ENCODE measurements at places on chromosomes 1 and 21.

- DNase-seq = no peak
Measured at GRCh38 chr1:246319083-246319714, 187.9 kb downstream of the SMYD3 start.

DNA sequence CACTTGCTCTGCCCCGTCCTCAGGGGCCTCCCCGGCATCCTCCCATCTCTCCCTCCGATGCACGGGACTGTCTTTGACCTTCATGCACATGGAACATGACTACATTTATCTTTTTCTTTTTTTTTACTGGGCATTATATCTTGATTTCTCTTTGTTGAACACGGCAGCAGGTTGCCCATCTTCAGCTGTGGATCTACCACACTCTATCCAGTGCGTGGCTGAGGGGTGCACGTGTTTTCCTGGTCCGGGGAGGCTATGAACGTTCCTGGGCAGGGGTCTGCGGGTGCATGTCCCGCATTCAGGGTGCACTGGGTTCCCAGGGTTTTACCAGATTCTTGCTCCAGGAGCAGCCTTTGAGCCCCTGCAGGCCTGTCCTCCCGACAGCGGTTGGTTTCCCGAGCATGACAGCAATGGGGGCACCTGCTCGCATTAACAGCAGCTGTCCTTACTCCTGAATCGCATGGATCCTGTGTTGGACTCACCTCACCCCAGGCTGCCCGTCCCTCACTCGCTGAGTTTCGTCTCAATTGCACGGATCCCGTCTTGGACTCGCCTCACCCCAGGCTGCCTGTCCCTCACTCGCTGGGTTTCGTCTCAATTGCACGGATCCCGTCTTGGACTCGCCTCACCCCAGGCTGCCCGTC lies 7.4 kb downstream of the POFUT2 start:
- no peak for DNase-seq

- no peak for DNase-seq
Measured at GRCh38 chr1:55542901-55543504, 327.8 kb upstream of the USP24 start.

DNA sequence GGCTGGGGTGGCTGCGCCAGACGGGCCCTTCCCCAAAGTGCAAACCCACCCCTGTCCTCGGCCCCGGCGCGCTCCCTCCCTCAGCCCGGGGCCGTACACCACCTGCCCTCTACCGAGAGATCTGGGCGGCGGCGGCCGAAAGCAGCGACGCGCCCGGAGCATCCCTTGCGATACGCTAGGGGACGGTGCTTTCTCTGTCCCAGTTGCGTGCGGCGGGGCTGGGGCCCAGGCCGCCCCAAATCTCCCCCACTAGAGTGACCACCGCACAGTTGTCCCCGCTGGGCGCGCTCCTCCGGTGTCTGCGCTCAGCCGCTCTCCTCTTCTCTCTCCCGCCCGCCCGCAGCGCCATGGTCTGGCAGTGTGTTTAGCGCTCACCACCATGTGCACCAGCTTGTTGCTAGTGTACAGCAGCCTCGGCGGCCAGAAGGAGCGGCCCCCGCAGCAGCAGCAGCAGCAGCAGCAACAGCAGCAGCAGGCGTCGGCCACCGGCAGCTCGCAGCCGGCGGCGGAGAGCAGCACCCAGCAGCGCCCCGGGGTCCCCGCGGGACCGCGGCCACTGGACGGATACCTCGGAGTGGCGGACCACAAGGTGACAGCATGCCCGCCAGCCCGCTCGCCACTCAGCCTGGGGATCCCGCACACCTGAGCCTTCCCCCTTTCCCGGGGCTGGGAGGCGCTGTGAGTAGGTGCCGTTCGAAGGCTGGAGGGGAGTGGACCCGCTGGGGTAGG lies 1.0 kb downstream of the ST6GALNAC5 start:
- DNase-seq = no peak

- DNase-seq = no peak
Measured at GRCh38 chr1:66384258-66384921, 149.6 kb upstream of the SGIP1 start.

GRCh38 chr1:70090141-70090540 lies 115.2 kb downstream of the LRRC40 start:
- no peak for DNase-seq

GRCh38 chr21:35614396-35614921 lies 445.9 kb downstream of the SETD4 start:
- no peak for DNase-seq

DNA sequence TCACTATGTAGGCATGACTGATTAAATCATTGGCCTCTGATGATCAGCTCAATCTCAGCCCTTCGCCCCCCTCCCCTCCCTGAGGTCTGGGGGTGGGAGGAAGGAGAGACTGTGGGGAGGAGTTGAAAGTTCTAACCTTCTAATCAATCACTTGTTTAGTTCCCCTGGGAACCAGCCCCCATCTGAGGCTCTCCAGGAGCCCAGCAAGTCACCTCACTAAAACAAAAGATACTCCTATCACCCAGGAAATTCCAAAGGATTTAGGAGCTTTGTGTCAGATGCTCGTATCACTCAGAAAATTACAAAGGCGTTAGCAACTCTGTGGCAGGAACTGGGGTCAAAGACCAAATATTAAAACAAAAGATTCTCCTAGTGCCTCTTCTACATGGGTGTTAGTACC lies 21.6 kb downstream of the SYF2 start:
- no peak for DNase-seq

GRCh38 chr1:222161676-222162075 lies 386.2 kb downstream of the HHIPL2 start:
- no peak for DNase-seq

GRCh38 chr1:29547300-29547699 lies 311.0 kb downstream of the PTPRU start:
- DNase-seq = no peak

GRCh38 chr1:44713321-44713781 lies 17.6 kb downstream of the RNU5D-1 start:
- DNase-seq = no peak

- no peak for DNase-seq
Measured at GRCh38 chr21:45817345-45817744, 164.2 kb upstream of the COL6A1 start.

GRCh38 chr1:230900984-230901383 lies 32.7 kb upstream of the C1orf198 start:
- no peak for DNase-seq

Measured in stimulated activated CD4-positive, alpha-beta T cell treated with anti-CD3 and anti-CD28 coated beads, Interleukin-15, amount 100 ng/mL, for 1 hour (primary cell).